ENCODE measurements at places on chromosomes 1 and 21.

- DNase-seq = no peak
Observed at GRCh38 chr1:30757352-30758120, at the start of gene LAPTM5. LAPTM5 (minus strand) TSS chr1:30757774; CDS start chr1:30757745, 29 bp downstream.

DNA sequence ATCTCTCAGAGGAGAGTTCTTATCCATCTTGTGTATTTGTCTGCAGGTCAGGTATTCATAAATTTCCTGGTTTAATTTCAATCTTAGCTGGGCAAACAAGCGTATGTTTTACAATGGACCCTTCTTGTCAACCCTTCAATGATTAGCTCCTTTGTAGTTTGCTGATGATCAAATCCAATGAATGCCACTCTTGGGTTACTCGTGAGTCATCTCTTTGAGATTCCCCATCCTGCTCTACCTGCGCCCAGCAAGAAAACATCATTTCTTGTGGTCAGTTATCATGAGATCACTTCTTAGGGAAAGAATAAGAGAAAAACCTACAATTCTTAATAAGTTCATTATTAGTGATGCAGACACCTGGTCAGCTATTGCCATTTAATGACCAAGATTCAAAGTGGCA lies 572.3 kb upstream of the PKN2 start:
- no peak for DNase-seq

DNA sequence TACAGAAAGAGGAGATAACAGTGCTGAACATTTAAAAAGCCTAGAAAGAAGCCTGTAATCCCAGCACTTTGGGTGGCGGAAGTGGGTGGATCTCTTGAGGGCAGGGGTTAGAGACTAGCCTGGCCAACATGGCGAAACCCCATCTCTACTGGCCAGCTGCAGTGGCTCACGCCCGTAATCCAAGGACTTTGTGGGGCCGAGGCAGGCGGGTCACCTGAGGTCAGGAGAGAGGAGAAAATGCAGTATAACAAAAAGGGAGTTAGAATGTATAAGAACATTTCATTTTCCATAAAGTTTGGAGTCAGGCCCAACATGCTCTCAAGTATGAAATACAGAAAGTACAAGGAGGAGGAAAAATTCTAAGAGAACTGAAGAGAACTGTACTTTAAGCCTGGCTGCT lies 134.5 kb downstream of the SMYD3 start:
- DNase-seq = no peak

- no peak for DNase-seq
Observed at GRCh38 chr1:147740391-147740790, 20.0 kb downstream of the GJA5 start.

DNA sequence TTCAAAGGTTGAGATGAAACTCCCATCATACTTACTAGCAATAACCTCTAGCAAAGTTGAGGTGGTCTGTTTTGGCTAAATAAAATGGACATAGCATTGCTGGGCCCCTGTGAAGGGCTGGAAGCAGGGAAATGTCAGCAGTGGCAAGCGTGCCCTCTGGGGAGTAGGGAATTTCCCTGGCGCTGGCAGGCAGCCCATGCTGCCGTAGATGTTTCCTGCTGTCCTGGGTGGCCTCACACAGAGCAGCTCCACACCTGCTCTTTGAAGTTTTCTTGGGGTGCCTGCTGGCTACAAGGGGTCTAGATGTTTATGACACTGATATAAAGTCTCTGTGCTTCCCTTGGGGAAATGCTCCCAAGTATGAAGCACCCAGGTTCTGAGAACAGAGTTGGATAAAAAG lies 30.2 kb downstream of the ADARB1 start:
- DNase-seq = no peak

DNA sequence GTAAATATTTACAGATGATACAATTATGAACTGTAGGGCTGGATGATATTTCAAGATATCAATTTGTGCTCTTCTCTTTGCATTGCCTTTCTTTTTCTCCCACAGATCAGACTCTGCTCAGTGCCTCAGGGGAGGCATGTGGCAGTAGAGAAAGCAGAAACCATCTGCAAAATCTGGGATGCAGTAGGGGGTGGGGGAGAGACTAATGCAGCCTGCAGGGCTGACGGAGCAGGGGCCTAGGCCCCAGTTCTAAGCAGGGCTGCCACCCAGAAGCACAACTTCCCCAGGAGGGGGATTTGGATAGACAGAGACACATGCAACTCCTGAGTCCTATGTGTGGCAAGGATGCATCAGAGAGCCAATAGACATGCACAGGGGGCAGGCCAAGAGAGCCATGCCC lies 511.6 kb downstream of the SMYD3 start:
- no peak for DNase-seq

DNA sequence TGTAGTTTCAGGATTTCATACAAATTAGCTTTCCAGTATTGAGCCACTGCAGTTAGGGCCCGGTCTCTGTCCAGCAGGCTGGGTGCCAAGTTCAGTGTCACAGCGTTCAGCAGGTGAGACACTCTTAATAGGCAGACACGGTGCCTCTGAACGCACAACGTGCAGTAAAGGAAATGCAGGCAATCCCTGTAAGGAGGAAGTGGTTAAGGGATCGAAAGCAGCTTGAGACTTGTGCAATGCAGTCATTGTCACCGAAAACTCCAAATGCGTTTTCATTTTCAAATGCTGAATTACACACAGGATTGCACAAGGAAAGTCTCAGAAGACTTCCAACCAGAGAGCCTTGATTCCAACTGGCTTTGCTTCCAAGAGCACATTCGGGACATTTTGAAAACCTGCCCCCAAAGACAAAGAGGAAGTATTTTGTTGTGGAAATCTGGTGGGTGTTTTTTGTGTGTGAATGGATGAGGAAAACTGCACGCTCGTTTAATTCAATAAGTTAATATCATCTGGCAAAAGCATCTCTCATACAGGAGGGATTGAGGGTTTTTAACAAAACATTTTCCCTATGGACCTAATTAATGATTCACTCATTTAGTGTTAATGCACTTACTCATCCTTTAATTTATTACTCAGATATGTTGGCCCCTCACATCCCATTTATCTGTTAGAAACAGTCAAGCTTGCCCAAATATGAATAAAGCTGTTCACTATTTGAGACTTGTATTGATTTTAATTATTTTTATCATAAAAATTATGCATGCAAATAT lies 61.6 kb downstream of the PTGS2 start:
- DNase-seq = peak; percentile 35

DNA sequence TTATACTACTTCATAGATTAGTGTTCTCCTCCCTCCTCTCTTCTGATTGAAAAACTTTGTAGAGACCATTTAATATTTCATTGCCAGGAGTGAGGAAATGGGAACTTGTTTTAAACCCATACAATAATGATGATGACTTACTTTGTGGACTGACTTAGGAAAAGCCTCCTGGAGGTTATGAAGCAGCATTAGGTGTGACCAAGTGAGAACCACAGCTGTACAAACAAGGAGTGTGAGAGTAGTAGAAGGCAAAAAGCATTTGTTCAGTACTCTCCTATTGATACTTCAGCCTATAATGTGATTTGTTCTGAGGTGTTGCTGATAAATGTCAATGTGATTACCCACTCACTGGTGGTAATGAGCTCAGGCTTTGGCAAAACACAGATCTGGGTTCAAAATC lies 8.4 kb downstream of the TIPRL start:
- DNase-seq = no peak

GRCh38 chr1:78839704-78840277 lies 166.7 kb downstream of the ADGRL4 start:
- no peak for DNase-seq

DNA sequence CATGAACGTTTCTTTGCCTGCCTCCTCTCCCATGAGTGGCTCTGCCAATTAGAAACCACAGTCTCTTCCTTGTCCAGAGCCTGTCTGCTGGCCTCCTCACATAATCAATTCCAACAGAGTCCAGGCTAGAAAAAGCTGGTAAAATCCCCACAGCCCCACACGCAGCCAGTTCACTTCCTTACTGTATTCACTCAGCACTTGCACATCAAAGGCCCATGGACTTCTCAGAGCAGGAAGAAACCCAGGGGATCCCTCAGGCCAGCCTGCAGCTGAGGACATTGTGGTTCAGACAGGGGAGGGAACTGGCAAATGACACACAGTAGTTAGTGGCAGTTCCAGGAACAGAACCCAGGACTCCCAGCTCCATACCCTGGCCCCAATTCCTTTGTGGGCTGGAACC lies 171.6 kb upstream of the EDN2 start:
- DNase-seq = no peak

DNA sequence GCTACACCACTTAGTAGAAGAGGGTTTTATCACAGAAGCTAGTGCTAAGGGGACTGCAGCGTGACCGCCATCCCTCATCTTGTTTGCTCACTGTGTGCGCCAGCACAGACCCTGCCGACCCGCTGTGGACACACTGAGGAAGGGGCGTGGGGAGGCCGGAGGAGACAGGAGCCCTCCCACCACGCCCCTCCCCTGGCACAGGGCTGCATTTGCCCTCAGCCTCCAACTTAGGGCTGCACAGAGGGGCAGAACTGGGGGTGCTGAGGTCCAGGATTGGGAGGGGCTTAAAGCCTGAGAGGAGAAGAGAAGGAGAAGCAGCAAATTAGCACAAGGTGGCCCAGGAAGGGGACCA lies 37.2 kb downstream of the RRP1 start:
- DNase-seq = no peak

GRCh38 chr1:116587501-116588227 lies 16.8 kb upstream of the CD58 start:
- no peak for DNase-seq

DNA sequence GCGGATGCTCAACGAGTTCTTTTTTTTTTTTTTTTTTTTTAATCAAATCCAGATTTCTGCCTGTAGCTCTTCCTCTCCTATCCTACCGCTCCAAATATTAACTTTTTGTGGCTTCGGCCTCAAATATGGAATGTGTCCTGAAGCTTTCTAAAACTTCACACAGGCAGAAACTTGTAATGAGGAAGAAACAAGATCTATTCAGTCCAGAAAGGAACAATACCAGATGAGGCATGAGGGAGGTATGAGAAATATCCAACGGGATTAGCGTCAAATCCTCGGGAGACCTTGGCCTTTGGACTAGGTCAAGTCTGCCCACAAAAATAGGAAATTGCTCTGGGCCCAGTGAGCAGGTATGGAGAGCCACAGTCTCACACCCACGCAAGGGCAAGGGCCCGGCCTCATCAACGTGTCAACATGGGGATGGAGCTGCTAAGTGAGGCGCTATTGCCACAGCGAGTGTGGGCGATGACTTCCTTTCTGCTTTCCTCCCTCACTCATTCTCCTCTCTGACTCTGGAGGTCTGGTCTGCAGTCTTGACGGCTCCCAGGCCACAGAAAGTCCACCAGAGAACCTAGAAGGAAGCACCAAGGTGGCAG lies 66.6 kb downstream of the BCAR3 start:
- peak; percentile 47 for DNase-seq

DNA sequence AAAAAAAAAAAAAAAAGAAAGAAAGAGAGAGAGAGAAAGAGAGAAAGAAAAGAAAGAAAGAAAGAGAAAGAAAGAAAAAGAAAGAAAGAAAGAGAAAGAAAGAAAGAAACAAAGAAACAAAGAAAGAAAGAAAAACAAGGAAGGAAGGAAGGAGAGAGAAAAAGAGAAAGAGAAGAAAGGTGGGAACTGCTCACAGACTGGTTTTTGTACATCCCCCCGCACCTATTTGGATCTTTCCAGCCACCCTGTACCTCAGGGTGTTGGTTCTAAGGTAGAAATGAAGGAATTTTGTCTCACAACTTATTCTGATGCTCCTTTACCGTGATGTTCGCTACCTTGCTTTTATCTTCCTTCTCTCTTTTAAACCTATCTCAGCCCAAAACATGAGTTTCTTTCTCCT lies 43.3 kb upstream of the RGS18 start:
- DNase-seq = no peak

DNA sequence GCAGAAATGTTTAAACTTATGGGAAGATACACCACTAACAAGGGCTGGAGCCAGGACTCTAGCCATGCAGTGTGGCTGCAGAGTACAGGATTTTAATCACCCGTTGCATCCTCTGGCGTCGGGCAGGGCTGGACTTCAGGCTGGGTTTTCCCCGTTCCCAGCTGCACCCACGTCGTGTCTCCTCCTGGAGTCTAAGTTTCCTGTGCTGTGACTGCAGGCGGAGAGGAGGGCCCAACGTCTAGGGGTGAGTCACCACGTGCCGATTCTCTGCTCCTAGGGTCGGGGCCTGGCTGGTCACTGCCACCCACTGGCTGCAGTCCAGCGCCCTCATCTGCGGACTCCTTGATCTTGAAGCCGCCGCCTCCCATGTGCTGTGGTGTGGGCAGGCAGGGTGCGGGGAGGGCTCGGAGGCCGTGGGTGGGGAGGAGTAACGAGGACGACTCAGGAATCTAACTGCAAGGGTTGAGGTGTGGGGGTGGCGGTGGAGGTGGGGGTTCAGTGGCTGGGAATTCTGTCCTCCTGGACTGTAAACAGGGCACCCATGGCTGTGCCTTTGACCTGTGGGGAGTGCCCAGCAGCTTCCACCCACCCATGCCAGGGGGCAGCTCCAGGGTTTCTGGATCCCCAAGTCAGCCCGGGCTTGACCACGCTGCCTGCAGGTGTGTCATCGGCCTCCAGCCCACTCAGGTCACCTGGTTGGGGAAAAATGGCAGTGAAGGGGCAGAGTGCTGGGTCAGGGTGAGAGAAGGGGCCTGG lies 77.8 kb downstream of the ALPL start:
- peak; percentile 65 for DNase-seq

DNA sequence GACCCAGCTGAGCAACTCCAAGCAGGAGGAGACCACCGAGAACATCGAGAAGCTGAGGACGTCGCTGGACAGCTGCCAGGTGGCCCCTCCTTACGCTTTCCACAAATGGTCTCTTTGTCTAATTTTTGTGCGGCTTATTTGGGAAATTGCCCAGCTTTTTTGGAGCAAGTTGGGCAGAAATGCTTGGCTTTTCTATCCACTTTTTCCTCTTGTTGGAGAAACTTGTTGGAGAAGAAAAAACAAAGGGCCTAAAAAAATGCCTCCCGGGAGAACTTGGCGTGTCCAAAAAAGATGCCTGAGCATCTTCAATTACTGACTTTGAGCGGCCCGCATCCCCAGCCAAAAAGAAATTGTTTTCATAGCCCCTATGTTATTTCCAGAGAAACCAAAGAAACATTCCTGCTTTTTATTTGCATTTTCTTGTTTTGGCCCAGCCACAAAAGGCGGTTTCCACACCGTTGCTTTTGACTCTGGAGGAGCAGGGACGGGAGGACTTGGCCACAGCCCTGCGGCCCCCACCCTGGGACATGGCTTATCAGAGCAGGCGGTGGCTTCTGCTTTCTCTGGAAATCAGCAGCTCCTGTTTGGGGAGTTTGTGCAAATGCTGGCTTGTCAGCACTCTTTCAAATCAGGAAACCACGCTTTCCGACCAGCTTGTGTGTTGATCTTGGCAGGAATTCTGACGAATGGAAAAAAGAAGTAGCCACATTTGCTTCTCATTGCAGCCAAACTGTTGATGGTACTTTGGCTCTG lies 81.2 kb upstream of the EFHD2 start:
- no peak for DNase-seq

- DNase-seq = peak; percentile 82
Observed at GRCh38 chr1:10472220-10473144, at the start of gene DFFA. DFFA (minus strand) TSS chr1:10472529; CDS start chr1:10472458, 71 bp downstream.

DNA sequence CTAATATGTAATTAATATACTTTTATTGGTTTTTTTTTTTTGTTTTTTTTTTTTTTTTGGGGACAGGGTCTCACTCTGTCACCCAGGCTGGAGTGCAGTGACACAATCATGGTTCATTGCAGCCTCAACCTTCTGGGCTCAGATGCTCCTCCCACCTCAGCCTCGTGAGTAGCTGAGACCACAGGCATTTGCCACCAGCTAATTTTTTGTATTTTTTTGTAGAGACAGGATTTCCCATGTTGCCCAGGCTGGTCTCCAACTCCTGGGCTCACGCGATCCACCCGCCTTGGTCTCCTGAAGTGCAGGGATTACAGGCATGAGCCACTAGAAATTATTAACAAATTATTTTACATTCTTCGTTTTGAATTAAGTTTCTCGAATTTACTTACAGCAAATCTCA lies 16.8 kb upstream of the POGZ start:
- no peak for DNase-seq

- DNase-seq = peak; percentile 11
Observed at GRCh38 chr1:90579212-90579802, 137.8 kb downstream of the BARHL2 start.
